ENCODE measurements at places on chromosomes 2 and 18.

GRCh38 chr18:34651586-34652369 is 58.3 kb upstream of the DTNA start:
- DNase-seq: no peak

- no peak for DNase-seq
Measured at GRCh38 chr2:229378386-229378785, 107.3 kb upstream of the PID1 start.

GRCh38 chr2:40642237-40642636 is 190.3 kb upstream of the SLC8A1 start:
- DNase-seq: no peak

- DNase-seq: no peak
Measured at GRCh38 chr2:190530248-190530900, 4.1 kb downstream of the NEMP2 start.

DNA sequence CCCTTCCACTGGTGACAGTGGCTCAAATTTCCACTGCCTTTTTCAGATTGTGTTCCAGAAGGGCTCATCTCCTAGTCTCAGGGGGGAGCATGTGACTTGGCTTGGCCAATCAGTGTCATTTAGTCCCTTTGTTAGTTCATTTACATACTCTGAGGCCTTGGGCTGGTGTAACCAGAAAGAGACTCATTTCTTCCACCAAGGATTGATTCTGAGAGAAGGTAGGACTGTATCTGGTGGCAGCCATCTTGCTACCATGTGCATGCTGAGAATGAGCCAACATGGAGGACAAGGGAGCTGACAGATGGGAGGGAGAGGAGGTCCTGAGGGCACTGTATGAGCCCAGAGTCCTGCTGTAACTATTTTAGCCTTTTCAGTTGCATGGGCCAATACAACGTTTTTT is 191.7 kb downstream of the THSD7B start:
- no peak for DNase-seq

DNA sequence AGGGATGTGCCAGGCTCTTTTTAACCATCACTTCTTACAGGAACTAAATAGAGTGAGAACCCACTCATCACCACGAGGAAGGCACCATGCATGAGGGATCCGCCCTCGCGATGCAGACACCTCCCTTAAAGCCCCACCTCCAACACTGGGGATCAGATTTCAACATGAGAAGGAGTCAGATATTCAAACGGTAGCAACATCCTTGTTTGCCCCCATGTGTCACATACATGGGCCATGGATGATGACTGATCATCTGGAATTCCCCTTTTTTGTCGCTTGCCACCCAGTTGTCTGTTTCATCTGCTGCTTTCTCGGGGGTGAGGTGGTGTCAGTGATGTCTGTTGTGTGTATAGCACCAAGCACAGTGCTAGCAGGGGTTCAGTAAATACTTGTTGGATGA is 57.9 kb downstream of the NCK2 start:
- no peak for DNase-seq

DNA sequence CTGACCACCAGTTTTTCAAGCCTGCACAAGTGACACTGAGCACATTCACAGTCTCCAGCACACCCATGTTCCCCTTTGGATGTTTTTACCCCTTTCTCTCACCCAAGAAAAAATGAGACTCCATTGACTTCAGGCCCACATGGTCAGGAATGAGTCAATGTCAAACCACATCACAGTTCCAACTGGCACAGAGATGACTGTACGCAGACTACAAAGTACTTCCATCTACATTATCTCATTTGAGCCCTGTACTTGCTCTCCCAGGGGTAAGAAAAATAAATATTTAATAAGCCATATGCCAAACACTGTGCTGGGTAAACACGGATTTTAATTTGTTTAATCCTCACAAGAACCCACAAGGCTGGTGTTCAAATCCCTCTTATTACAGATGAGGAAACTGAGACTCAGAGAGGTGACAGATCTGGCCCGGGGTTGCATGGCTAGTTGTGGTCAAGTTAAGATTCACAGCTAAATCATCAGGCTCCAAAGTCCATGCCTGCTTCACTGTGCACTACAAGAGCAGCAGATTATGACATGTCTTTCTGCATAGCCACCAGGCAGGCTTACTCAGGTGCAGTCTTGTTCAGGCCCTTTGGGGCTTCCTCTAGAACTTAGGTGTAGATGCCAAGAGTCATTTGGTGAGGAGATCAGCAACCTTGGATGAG is 106.1 kb downstream of the TXNL1 start:
- DNase-seq: no peak

DNA sequence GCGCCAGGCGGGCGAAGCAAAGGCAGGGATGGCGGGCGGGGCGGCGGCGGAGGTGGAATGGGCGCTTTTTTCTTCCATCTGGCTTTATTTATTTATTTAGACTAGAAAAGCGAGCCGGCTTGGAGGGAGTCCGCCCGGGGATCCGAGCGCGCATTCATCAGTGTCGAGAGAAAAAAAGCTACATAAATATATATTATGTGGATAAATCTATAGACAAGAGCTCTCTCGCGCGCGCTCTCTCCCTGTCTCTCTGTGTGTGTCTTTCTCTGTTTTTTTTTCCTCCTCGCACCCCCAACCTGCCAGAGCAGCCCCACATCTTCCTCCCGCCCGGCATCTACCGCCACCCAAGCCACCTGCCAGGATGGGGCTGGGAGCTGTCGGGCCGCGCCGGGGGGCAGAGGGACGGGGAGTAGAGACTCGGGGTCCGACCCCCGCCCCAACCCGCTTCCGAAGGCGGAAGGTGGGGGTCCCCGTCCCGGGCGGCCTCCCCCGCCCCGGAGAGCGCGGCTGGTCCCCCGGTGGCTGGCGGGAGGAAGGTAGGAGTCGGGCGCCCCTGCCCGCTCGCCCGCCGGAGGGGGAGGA is 972 bp upstream of the CELF4 start:
- DNase-seq: no peak
